ENCODE measurements at places on chromosomes 6 and 20.

DNA sequence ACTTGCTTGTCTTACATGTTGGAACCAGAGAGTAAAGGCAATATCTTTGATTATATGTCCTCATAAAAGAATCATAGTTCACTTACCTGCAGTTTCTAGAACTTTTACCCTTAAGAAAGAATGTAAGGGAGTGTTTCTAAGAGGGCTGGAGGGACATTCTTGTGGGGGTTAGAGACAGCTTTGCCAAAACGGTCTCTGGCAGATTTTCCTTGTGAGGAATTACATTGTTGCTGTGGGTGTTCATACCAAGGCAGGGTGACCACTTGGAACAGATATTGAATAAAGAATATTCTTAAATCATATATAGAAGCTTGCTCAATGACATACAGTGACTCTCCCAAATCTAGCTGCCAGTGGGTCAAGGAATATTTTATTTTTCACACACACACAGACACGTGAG is 517.6 kb upstream of the SOX4 start:
- DNase-seq = no peak

DNA sequence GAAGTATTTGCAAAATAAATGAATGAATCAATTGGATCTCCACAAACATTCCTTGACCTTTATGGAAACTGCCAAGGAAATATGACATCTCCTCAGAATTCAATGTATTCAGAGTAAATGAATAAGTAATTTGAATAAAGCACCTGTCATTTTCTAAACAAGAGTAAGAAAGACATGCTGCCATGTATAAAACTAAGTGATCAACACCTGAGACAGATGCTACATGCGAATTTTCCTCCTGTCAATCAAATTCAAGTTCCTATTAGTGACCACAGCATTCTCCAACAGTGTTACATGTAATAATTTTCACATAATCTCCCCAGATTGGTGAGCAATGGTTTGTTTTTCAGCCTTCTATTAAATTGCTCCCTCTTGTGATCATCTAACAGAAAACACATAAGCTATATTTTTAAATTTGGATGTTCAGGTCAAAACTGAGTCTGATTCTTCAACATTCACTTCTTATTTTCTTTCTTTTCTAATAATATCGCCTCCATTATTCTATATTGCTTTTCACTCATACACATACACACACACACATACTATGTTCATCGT is 163.2 kb upstream of the RNF217 start:
- DNase-seq = no peak

DNA sequence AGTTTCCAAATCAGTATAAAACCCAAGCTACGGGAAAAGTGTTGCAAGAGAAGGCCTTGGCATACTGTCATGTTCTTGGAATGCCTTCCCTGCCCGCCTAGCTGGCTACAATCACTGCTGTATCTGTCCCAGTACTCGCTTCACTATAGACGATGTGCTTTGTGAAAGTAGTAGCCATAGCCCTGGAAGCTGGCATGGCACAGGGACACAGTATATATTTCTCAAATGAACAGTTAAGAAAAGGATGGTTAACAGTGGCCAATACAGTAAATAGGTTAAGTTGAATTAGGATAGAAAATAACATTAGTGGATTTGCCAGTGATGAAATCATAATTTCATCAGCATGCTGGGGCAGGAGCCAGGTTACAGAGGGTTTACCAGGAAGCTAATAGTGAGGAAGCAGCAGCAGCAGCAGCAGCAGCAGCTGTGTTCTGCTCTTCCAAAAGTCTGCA is 499.3 kb downstream of the CDKAL1 start:
- no peak for DNase-seq

DNA sequence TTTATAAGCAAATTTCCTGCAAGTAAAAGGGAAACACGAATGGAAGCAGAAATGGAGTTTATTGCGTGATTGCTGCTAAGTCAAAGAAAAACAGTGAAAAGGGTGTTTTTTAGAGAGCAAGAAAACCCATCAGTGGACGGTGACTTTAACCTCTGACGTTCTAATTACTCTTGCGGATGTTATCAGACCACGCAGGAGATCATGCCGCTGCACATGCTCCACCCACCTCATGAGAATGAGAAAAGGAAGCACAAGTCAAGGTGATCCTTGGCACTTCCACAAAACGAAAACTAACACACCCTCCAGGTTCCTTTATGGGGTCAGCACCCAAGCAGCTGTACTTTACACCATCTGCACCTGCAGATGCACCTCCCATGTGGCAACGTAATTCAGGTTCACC is 45.0 kb downstream of the LYRM4 start:
- DNase-seq = no peak

- peak; percentile 5 for DNase-seq
Measured at GRCh38 chr20:36344517-36345132, 38.5 kb downstream of the DLGAP4 start.

GRCh38 chr6:66508433-66508832 is 801.4 kb upstream of the EYS start:
- no peak for DNase-seq

- DNase-seq = no peak
Measured at GRCh38 chr20:56924292-56925081, 295.4 kb downstream of the TFAP2C start.

GRCh38 chr20:57372581-57373350 is 18.4 kb upstream of the RBM38 start:
- no peak for DNase-seq

GRCh38 chr20:31565699-31566318 is 39.3 kb upstream of the ID1 start:
- no peak for DNase-seq

- no peak for DNase-seq
Measured at GRCh38 chr20:58559368-58559729, 44.1 kb upstream of the APCDD1L start.

DNA sequence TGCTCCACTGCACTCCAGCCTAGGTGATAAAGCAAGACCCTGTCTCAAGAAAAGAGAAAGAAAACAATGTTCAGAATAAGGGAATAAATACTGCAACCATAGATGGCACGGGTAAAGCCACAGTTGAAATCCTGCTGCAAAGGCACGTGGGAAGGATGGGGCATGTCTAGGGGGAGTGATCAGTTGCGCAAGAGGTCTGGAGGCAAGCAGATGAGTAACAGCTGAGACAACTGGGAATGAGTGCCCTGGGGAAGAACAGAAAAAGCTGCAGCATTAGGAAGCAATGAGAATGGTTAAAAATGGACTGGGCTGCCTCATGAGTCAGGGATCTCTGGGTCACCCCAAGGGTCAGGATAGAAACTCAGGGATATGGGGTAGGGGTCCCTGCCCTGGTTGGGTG is 96.3 kb downstream of the GMPR start:
- no peak for DNase-seq

DNA sequence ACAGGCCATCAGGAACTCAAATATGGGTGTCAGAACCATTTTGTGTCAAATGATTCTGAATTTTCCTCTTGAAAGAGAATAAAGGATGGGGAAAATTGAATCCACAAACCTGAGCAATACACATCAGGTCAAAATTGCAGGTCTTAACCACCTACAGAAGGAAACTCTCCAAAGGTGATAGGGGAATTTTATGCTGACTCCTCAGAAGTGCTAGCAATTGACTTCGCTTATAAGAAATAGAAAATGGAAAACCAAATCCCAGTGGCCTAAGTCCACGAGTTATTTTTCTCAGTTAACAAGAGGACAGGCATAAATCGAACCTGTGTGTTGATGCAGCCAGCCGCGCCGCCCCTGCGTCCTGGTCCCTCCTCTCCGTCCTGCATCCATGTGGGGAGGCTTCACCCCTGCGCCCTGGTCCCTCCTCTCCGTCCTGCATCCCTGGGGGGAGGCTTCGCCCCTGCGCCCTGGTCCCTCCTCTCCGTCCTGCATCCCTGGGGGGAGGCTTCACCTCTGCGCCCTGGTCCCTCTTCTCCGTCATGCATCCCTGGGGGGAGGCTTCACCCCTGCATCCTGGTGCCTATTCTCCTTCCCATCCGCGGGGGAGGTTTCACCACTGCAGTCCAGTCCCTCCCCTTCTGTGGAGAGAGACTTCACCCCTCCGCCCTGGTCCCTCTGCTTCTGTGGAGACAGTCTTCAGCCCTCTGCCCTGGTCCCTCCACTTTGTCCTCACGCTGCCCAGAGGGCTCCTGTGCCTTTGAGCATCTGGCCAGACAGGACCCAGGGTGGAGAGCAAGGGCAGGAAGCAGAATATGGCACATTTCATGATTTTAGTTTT is 230.3 kb downstream of the SMOC2 start:
- DNase-seq = no peak

GRCh38 chr6:31940256-31940664 is 5.6 kb upstream of the CFB start:
- no peak for DNase-seq

DNA sequence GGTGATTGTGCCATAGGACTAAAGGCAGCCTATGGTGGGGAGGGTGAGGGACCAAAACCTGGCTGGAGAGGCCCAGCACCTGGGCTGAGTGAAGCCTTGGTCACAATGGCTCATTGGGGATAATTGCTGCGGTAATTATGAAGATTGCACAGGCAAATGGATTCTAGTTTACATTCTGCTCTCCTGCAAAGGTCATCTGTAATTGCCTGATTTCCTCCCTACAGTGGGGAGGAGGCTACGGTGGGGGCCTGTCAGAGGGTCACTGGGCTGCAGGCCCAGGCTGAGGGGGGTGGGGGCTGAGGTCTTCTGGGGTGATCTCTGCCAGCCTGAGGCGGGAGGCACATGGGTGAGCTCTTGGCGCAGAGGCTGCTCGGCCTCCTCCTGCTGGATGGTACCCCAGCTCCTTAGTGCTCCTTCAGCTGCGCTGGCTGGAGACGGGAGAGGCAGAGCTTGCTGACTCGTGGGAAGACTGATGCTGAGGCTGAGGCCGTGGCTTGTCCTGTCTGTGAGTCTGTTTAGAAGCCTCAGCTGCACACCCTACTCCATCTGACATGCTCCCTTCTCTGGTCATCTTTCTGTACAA is 30.3 kb downstream of the PACSIN1 start:
- no peak for DNase-seq

- DNase-seq = no peak
Measured at GRCh38 chr6:167094436-167094819, 28.5 kb upstream of the CCR6 start.

DNA sequence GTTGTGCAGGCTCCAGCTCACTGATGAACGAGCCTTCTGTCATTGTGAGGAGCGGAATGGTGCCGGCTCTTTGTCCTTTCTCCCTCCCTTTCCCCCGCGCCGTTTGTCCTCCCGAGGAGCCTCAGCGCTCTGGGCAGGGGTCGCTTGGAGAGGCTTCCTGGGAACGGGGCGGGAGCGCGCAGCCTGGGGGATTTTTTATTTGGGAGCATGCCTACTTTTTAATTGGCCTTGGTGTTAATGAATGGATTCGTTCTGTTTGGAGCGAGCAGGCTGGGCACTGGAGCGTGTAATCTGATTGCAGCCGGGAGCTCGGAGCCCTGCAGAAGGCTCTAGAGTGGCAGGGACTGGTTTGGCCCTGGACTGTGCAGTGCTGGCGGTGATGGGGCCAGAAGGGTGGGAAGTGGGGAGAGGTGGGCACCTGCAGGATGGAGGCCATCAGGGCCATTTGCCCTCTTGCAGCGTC is 118.8 kb downstream of the CDH4 start:
- no peak for DNase-seq

DNA sequence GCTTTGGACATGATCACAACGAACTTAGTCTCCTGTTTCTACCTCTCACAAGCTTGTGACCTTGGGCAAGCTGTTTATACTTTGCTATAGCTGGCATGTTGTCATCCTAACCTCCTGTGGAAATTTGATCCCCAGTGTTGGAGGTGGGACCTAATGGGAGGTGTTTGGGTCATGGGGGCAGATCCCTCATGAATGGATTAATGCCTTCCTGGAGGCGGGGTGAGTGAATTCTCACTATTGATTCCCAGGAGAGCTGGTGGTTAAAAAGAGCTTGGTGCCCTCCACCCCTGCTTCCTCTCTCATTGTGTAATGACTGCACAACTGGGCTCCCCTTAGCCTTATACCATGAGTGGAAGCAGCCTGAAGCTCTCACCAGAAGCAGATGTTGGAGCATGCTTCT is 228.9 kb downstream of the HIVEP2 start:
- no peak for DNase-seq

- DNase-seq = no peak
Measured at GRCh38 chr6:81067057-81067456, 685.4 kb downstream of the TENT5A start.

DNA sequence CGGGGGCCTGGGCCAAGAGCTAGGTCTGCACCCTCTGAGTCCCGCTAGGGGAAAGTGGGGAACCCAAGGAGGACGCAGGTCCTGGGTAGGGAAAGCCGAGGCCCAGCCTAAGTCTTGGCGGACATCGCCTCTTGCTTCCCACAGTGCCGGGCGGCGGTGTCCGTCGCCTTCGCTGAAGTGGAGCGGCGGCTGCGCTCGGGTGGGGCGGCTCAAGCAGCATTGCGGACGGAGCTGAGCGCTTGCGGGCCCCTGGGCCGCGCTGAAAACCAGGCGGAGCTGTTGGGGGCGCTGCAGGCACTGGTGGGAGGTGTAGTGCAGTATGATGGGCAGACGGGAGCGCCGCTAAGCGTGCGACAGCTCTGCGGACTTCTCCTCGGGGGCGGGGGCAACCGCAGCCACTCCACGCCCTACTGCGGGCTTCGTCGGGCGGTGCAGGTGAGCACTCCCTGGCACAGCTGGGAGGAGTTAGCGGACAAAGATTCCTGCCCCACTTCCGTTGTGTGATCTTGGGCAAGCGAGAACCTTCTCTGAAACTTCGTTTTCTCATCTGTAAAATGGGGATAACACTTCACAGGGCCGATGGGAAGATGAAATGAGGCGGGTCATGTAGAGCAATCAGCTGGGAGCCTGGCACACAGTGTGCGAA is 4.2 kb downstream of the PRSS16 start:
- peak; percentile 70 for DNase-seq

- no peak for DNase-seq
Measured at GRCh38 chr20:61718361-61719005, 347.2 kb downstream of the TAF4 start.

DNA sequence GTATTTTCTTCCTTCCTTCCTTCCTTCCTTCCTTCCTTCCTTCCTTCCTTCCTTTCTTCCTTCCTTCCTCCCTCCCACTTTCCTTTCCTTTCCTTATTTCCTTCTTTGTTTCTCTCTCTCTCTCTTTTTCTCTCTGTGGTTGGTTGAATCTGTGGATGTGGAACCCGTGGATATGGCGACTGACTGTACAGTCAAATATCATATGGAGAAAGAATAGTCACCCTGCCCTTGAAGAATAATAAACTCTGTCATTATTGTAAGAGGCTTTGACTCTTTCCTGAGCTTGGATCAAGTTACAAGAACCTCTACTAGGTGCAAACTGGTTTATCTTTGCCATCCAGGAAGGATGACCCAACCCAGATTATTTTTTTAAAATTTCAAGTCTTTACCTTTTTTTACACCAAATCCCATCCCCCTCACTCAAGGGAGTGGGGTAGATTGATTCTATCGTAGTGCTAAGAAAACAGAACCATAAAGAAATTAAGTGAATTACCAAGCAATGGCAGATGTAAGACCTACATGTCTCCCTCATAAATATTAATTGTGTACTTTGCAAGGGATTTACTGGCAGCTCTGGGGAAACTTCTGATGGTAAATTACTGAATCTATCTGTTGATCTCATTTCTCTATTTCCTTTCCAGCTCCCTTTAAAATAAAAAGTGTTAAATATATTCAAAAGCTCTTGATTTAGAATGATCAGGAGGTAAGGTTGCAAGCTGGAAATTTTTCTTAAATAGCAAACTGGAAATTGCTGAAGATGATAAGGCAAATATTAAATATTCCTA is 667.5 kb downstream of the UTRN start:
- DNase-seq = no peak

- no peak for DNase-seq
Measured at GRCh38 chr20:41038878-41039404, 10.3 kb downstream of the TOP1 start.

GRCh38 chr6:155271145-155271544 is 7.3 kb downstream of the CLDN20 start:
- no peak for DNase-seq

All from CD4-positive, alpha-beta T cell treated with Interleukin-6 for 4 hours (primary cell).